ENCODE measurements at places on chromosomes 7 and 10. TPM values are rescaled to one million over a fixed set of nuclear protein-coding genes. Genes with fewer than 3 reads are reported as not detected.
A peak's percentile ranks its signal among the peaks of the same experiment; 100 is the strongest.

- DNase-seq: no peak
These were observed 39.0 kb upstream of the C10orf67 start for GRCh38 chr10:23383637-23384036.

GRCh38 chr7:32803406-32804141, 88.0 kb downstream of the KBTBD2 start:
- DNase-seq: no peak

DNA sequence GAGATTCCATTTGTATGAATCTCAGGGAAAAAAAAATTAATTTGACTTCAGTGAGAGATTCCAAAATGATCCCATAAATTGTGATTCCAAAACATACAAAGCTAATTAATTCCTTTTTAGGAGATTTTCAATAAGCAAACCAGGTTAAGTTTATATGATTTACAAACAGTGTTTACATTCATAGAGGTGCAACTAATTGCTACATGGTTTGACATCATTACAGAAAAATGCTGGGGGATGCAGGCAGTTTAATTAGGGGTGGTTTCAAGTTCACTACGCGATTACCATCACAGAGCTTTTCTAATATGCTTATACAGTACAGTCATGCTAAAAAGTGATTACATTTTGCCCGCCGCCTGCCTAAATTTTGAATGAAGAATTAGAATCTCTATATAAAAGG, 143.2 kb upstream of the MGMT start:
- DNase-seq: no peak

DNA sequence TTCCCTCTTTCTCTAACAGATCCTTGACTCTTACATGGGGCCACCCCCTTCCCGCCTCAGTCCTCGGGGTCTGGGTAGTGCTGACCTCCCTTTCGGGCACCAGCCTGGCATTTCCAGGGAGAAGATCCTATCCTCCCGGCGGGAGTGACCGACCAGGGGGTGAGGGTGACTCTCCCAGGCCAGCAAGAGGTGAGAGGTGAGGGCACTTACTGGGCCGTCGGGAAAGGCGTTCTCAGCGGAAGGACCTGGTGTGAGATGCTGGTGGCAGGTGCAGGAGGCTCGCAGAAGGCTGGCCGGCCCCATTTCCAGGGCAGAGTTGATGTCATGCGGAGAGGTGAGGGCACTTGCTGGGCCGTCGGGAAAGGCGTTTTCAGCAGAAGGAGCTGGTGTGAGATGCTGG, 4.2 kb upstream of the FOXL3 start:
- peak; percentile 57 for DNase-seq

DNA sequence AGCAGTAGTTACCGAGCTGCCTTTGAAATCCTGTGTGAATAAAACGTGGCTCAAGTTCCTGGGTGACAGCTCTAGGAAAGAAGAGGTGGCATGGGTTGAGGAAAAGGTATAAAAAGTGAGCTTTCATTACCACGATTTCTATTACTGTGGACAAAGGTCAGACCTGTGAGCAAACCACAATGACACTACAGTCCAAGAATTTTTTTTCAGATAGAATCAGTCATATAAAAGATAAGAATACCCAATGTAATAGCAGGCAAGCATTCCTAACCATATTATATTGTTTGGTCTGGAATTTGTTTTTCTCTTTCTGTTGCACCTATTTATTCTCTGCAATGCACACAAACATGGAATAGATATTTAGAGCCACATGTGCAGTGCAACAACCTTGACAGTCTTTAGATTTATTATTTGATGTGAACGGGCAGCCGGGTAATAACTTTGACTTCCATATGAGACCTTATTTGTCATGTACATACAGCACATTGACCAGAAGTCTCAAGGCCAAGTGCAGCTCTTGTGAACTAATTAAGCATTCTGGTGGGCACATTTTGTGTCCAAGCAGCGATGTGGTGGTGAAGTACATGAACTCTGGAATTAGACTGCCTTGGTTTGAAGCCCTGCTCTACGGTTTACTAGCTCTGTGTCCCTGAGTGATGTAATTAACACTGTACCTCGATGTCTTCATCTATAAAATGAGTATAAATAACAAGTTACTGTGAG, 156.8 kb downstream of the NRCAM start:
- DNase-seq: no peak

GRCh38 chr7:35714862-35715261, 19.9 kb upstream of the HERPUD2 start:
- no peak for DNase-seq

- DNase-seq: no peak
These were observed 94.4 kb upstream of the GATA3 start for GRCh38 chr10:7960108-7960507.

- DNase-seq: no peak
These were observed 15.8 kb downstream of the TAS2R39 start for GRCh38 chr7:143199040-143199439.

DNA sequence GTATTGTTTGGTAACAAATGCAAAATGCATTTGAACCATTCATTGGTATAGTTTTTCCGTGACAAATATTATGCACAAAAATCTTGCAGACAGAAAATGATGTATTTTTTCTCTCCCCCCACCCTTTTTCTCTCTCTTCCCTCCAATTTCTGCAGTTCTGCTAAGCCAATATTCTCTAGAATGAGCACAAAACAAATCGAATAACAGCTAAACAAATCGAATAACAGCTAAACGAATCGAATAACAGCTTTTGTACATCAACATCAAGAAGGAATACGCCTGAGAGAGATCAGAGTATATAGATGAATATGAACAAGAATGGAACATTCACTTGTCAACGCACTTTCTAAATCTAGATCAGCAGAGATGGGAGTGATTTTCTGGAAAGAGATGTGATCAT, 108.0 kb upstream of the KMT2E start:
- no peak for DNase-seq

- no peak for DNase-seq
These were observed 6.1 kb upstream of the UBE2H start for GRCh38 chr7:129958643-129959470.

DNA sequence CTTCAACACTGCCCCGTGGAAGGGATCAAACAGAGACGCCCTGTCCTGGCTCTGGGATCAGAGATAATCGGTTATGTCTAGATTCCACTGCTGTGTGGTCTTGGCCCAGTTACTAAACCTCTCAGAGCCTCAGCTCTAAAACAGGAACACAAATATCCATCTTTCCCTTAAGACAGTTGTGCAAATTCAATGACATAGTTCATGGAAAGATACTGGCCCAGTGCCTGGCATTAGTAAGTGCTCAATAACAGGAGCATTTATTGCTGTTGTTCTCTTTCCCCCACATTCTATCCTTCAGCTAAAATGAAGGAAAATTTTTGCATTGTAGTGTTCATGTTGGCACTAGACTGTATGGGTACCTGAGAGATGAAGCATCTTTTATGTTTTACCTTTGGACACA, 58.6 kb downstream of the TACC2 start:
- no peak for DNase-seq

GRCh38 chr10:3217301-3217700, 44.7 kb upstream of the PITRM1 start:
- DNase-seq: no peak

- no peak for DNase-seq
These were observed 288.2 kb downstream of the TWIST1 start for GRCh38 chr7:18828994-18829857.

- no peak for DNase-seq
These were observed 24.9 kb downstream of the C7orf25 start for GRCh38 chr7:42886893-42887505.

TAS2R5 gene
- 4.1 TPM for total RNA-seq

PDLIM1 gene
- total RNA-seq: 208 TPM

SFMBT2 gene
- total RNA-seq: 36.8 TPM

FKBP6 gene
- not detected for total RNA-seq
